ENCODE measurements at places on chromosomes 16 and 17.

GRCh38 chr17:55432358-55433028 lies 10.9 kb upstream of the MMD start:
- DNase-seq, result no peak

GRCh38 chr17:67585077-67585602 lies 132.6 kb upstream of the NOL11 start:
- no peak for DNase-seq

GRCh38 chr16:35510701-35511100 lies 2051.3 kb downstream of the TP53TG3F start:
- DNase-seq, result no peak

DNA sequence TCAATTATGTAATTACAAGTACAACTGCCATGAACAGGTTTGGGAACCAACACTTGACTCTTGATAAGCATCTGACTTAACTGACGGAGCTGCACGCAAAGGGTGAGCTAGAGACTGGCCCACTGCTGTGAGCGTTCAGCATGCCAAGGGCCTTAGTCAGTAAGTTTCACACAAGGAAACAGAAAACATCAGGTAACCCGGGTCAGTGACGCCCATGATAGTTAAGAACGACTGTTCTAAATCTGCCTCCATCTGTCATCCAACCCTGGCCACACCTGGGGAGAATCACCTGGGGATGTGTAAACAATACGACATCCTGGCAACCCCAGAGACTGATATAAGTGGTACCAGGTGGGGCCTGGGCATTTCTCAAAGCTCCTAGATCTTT lies 12.3 kb downstream of the SMIM5 start:
- no peak for DNase-seq

GRCh38 chr17:7716901-7717755 lies at the start of gene DNAH2:
DNAH2 (plus strand) TSS chr17:7717744; CDS start chr17:7719735, 1,991 bp downstream.
- peak; percentile 29 for DNase-seq

GRCh38 chr17:14732211-14732610 lies 431.3 kb downstream of the HS3ST3B1 start:
- DNase-seq, result no peak

- peak; percentile 57 for DNase-seq
Measured at GRCh38 chr16:56610017-56610608, 1.7 kb downstream of the MT2A start.

DNA sequence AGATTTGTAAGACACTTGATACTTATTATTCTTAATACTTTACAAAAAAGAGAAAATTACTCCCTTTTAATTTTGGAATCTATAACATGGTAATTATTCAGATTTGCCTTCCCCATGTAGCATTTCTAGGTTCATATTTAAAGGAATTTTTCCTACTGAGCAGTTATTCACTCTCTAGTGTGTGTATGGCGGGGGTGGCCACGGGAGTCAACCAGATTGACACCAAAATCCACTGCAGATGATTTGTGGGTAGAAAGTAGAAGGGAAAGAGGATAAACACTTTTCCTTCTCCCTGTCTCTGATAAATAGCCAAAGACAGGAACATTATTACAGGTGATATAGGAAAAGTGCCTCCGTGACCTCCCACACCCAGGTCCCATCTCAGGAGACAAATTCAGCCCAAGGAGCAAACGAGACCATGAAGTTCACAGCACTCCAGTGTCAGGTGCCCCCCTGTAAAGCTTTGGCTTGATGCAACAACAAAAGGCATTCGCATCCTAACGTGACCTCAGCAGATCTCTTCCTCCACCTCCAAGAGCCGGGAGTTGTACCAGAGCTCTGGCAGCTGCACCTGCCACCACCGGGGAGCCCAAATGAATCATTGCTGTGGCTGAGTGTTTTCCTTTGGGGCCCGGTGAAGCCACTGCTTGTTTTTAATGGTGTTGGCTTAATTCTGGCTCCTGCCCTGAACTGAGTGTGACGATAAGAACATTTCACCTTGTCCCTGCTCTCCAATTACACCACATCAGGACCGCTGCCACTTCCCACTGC lies 92.7 kb upstream of the NOL11 start:
- no peak for DNase-seq

GRCh38 chr16:57863434-57864160 lies 61.3 kb upstream of the KIFC3 start:
- DNase-seq, result no peak

DNA sequence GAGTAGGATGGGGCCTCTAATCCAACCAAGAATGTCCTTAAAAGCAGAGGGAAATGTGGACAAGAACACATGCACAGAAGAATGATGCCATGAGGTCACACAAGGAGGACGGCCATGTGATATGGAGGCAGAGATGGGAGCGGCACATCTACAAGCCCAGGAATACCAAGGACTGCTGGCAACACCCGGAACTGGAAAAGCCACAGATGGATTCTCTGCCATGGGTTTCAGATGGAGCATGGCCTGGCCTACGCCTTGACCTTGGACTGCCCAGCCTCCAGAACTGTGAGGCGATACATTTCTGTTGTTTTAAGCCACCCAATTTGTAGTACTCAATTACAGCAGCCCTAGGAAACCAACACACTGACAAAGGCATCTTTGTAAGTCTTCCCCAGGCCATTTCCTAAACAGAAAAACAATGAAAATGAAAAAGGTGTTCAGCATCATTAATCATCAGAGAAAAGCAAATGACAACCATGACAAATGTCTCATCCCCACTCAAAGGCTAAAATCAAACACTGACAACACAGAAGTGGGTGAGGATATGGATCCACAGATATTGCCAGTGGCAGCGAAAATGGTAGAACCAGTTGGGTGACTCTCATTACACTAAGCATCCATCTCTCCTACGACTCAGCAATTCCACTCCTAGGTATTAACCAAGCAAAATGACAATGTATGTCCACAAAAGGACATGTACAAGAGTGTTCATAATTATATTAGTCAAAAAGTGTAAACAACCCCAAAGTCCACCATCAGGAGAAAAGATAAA lies 76.9 kb upstream of the CNEP1R1 start:
- no peak for DNase-seq

DNA sequence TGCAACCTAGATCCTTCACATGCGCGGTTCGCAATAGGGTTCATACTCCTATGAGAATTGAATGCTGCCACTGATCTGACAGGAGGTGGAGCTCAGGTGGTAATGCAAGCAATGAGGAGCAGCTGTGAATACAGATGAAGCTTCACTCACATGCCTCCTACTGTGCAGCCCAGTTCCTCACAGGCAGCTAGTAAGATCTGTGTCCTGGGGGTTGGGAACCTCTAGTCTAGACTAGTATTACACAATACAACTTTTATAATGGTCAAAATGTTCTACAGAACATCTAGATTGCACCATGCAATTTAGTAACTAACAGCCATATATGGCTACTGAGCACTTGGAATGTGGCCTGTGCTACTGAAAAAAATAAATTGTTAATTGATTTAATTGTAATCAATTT lies 26.7 kb downstream of the ABCA5 start:
- no peak for DNase-seq

DNA sequence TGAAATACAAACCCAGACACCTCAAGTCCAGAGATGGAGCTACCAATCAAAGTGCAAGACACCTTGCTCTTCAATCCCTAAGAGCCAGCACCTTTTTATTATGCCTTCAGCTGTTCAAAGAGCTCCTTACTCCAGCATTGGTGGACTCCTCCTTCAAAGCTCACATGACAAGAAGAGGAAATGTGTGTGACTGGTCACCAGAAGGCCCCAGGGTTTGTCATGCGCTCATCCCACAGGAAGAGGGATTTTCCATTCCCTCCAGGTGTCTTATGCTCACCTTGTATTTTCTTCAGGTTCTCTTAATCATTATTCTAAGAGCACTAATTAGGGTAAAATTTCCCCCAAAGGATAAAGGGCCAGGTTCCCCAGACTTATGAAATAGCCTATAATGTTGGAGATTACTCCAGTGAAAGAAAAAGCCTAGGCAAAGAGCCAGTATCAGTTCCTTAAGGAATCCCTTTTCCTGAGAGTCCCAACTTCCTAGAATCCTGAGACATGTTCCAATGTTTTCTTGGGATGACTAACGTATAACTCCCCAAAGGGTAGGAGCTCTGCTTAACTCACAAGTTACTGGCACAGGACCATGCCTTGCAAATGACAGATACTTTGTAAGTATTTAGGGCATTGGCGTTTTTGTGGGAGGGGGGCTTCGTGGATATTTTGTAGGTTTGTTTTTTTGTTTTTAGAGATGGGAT lies 56.9 kb upstream of the SOX9 start:
- no peak for DNase-seq

GRCh38 chr17:34383216-34383615 lies 20.2 kb upstream of the CCL1 start:
- no peak for DNase-seq

- DNase-seq, result no peak
Measured at GRCh38 chr16:22126037-22126558, 33.8 kb downstream of the VWA3A start.

DNA sequence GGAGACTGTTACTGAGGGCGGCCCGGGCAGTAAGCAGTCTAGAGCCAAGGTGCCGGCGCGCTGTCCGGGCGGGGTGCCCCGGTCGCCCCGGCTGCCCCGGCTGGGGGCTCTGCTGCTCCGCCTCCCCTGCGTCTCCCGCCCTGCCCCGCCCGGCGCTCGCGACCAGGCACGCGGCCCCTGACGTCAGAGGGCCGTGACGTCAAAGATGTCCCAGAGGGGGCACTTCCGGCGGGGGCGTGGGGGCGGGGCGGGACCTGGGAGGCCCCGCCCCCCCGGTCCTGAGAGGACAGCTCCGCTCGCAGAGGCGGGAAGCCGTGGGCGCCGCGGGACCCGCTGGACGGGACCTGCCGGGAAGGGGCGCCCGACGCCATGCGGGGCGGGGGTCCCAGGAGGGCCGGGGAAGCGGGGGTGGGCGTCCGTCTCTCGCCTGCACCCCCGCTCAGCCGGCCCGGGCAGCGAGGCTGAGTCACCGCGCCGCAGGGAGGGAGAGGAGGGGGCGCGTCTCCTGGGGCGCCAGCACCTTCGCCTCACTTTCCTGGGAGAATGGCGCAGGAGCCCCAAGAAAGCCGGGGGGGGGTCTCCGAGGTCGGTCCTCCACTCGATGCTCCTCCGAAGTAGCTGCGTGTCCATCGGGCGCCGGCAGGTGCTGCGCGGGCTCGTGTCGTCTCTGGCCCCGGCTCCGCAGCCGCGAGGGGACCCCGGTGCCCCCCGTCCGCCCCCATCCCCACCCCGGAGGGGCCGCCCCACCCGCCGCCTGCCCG lies 4.4 kb upstream of the HIC1 start:
- peak; percentile 70 for DNase-seq

DNA sequence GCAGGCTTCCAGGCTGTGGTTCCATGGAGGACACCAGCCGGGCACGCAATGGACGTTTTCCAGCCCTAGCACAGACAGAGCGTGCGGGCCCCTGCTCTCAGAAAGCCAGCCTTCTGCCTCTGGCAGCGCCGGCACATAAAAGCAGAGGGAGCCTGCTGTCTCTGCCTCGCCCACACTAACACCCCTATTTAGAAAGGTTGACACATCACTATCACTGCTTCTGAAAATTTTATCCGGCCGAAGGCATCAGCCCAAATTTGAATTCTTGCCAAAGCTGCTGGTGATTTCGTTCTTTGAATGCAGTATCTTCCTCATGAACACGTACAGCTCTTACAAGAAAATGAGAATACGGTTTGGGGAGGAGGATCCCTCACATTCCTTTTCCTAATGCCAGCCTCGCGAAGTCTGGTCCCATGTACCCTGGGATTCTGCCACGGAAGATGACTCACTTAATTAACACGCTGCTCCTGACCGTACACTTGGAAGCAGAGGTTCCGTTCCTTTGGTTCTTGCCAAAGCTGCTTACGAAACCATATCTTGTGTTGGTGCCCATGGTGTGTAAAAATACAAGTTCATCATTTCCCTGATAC lies 1.3 kb upstream of the RAB11FIP3 start:
- no peak for DNase-seq

GRCh38 chr17:79478051-79478461 lies 132.8 kb downstream of the RBFOX3 start:
- no peak for DNase-seq

DNA sequence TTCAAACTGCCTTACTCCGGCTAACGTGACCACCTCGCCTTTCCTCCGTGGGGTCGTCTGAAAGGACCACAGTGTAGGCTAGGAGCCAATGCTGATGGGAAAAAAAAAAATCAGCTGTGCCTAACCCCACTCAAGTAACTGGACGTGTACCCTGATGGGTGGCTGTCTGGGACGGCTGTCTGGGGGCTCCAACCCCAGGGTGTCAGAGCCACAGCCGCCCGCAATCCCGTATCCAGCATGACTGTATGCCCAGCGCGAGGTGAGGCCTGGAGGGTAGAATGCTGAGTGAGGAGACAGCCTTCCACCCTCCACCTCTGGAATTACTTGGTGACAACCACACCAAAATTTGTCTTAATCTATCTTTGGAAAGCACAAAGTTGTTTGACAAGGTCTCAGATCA lies 2.8 kb downstream of the CSNK1D start:
- DNase-seq, result no peak

GRCh38 chr16:6841392-6841791 lies 491.3 kb upstream of the RBFOX1 start:
- no peak for DNase-seq

- DNase-seq, result no peak
Measured at GRCh38 chr17:48001197-48001596, 30.3 kb downstream of the CDK5RAP3 start.

DNA sequence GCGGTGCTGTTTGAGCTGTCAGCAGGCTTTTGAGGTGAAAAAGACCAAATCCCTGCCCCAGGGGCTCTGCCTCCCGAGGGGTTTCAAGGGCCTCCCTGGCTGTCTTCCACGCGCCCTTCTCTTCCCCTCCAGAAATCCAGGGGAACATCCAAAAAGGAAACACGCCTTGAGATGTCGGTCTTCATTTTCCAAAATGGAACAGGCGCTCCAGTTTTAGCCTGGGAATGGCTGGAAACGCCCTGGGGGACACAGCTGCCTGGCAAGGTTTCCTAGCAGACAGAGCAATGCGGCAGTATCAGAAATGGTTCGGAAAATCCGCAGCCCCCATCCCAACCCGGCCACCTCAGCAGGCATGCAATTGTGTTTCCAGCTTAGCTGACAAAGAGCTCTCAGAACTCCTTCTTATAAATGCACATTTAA lies 16.6 kb upstream of the LITAF start:
- DNase-seq, result no peak

DNA sequence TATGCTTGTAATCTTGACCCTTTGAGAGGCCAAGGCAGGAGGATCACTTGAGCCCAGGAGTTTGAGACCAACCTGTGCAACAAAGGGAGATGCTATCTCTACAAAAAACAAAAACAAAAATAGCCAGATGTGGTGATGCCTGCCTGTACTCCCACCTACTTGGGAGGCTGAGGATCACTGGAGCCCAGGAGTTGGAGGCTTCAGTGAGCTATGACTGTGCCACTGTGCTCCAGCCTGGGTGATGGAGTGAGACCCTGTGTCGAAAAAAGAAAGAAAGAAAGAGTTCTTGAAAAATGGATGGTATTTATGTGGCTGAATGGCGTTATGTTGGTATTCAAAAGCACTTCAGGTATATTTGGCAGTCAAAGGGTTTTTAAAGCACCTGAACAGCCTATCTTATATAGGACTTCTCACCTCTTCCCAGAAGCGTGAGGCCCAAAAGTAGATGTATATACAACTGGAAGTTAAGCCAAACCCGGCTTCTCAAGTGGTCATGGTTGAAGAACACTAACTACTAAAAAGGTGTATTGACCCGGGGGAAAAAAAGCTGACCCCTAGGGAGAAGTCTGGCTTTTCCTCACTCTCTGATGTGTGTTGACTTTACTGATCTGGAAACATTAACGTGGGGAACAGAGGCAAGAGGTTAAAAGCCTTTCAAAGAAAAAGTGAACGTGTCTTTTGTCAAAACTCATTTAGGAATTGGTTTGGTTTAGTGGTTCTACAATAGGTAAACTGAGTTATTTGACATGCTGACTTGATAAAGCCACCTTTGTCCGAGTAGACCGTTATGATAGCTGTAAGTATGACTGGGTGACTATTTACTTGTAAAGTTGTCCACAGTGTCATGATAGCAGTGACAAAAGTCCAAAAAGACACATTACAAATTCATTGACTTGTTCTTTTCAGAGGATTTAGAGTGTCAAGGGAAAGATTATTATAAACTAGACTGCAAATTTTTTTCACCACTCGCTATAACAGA lies 183.4 kb downstream of the IRX3 start:
- no peak for DNase-seq
